NCI-H2081 treated with DMSO at 0.1 percent for 48 hours (cell line): ENCODE measurements at places on chromosomes 13 and 19.

DNA sequence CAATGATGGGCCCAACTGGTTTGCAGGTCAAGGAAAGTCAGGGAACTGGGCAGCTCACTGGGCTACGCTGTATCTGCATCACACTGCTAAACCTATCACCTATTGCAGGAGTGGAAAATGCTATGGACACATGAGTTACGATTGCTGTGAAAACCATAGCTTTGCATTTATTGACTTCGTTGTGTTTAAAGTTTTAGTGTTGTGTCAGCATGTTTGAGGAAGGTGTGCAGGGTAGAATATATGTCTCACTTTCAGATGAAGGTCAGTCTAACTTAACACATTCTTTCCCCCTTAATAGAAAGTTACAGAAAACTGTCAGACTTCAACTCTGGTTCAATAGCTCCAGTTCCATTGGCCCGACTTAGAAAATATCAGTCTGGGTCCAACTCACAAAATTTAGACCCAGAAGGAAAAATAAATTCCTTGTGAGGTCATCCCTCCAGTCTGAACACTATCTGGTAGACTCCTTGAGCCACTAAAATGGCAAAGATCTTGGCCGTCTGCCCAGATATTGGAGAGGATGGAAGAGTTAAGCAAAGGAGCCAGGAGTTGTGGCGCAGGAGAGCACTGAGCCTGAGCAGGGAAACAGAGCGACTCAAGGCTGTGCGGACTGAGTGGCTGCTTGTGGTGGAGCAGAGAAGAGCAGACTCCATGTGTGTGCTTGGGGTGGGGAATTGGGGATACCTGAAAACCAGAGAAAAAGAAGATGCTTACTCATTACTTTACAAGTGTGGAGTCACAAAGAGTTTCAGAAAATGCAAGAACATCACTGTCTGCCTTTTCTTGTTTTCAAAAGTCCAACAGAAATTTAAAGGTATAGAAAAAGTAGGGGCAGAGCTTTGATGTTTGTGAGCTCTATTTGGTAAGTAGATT, 518.5 kb downstream of the FGF9 start:
- DNase-seq, result no peak

GRCh38 chr19:1164684-1165531, 9.2 kb downstream of the SBNO2 start:
- DNase-seq, result no peak

DNA sequence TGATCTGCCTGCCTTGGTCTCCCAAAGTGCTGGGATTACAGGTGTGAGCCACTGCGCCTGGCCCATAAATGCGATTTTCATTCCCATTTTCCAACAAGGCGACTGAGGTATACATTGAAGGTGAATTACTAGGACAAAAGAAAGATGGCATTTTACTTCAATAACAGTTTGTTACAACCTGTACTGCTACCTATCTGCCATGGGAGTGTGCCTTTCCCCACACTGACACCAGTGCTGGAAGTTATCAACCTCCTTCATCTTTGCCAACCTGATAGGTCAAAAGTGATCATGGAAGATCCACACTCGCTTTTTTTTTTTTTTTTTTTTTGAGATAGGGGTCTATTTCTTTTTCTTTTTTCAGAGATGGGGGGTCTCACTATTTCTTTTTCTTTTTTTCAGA, 11.0 kb downstream of the CRX start:
- DNase-seq, result no peak

DNA sequence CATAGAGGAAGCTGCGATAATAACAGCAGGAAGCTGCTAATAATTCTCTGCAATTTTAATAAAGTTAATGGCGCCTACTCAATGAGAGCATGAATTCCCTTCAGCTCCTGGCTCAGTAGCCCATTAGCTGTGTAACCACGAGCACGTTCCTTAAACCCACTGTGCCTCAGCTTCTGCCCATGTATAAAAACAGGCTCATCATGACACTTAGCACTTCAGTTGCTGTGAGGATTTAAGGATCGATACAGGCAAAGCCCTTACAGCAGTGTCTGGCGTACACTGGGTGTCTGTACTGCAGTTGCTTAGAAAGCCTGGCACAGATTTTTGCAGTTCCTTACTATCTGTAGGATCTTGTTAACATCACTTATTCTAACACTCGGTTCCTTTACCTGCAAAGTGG, 673.4 kb upstream of the ARGLU1 start:
- no peak for DNase-seq

- DNase-seq, result no peak
Measured at GRCh38 chr13:75513271-75513670, 24.4 kb downstream of the COMMD6 start.

DNA sequence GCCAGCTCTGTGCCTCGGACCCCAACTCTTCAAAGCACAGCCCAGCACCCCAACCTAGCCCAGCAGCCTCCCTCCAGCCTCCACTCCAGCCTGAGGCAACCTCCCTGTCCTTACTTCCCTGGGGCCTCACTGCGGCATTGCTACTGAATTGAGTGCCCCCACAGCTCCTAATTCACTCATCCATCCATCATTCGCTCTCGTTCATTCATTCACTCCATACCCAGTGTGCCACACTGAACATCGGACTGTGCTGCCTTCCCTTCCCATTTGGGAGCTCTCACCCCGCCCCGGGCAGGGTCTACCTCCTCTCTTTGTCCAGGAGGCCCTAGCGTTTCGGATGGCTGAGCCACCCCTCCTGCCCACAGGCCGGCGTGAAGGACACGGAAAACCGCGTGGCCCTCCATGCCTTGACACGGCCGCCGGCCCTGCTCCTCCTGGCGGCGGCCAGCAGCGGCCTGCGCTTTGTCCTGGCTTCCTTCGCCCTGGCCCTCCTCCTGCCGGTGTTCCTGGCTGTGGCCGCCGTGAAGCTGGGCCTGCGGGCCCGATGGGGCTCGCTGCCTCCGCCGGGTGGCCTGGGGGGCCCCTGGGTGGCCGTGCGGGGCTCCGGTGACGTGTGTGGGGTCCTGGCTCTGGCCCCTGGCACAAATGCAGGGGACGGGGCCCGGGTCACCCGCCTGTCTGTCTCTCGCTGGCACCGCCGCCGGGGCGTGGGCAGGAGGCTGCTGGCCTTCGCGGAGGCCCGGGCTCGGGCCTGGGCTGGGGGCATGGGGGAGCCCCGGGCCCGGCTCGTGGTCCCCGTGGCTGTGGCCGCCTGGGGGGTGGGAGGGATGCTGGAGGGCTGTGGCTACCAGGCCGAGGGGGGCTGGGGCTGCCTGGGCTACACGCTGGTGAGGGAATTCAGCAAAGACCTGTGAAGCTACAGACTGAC, 1.3 kb downstream of the NAT14 start:
- no peak for DNase-seq

GRCh38 chr13:21059641-21060337, 1.6 kb downstream of the LATS2 start:
- DNase-seq, result no peak

DNA sequence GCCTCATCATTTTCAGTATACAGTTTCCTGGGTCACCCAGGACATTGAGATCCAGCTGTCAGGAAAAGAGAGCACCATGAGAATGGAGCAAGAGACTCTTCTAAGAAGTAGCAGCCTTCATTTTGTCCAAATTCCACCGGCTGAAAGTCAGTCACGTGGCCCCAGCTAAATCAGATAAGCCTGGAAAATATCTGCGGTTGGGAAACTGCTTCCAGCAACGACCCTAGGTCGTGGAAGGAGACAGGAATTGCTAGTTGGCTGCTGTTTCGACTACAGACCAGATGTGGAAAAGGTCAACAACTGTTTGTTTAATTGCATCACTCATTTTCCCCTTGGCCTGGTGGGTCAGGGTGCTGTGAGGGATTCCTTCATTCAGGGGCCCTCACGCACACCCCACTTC, 107.0 kb downstream of the ZNF536 start:
- no peak for DNase-seq

DNA sequence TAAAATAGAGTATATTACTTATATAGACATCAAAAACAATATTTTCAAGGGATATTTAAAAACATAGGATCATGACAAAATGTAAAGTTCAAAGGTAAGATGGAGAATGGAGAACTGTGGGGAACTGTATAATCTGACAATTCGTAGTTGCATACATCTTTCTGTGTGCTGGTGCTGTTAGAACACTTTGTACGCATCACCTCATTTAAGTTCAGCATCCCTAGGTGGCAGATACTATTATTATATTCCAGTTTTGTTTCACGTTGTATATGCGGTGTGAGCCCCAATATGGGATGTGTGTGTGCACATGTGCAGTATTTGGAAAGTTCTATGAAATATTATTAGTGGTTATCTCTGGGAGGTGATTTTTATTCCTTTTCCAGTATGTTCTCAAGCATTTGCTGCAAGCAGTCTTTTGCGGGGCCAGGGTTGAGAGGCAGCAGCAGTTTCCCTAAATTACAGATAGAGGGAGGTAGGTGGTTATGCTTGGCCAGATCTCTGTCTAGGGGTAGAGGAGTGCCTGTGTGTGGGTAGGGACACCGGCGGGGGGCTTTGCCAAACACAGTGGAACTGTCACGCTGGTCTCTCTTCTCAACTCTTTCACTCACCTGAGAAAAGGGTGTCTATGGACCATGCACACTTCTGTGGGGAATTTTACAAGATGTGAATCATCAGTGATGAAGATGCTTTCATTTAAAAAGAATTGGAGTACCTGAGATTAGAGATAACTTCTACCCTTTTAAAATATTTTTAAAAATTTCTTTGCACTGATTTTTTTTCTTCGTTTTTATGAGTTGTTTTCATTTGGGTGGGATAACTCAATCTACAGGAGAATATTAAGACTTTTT, 55.6 kb upstream of the ALOX5AP start:
- DNase-seq, result no peak

- DNase-seq, result no peak
Measured at GRCh38 chr13:111789011-111789410, 277.9 kb upstream of the SOX1 start.
